Suppressor macrophage (primary cell): ENCODE measurements at places on chromosomes 4 and X.

- no peak for DNase-seq
These were observed 24.9 kb upstream of the AADAT start for GRCh38 chr4:170114636-170115035.

DNA sequence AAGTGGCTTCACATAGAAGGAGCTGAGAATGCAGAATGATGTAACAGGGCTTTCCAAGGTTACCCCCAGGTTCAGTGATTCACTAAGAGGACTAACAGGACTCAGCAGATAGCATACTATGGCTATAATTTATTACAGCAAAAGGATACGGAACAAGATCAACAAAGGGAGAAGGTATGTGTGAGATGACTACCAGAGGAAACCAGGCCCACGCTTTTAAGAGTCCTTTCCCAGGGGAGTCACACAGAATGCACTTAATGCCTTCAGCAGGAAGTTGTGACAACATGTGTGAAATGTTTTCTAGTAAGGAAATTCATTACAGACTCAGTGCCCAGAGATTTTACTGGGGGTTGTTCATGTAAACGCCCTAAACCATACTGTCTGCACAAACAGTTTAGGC, 373.6 kb upstream of the MAGEB2 start:
- no peak for DNase-seq

GRCh38 chrX:16977771-16978170, 31.3 kb downstream of the REPS2 start:
- DNase-seq, result no peak

GRCh38 chr4:124334119-124334518, 378.4 kb downstream of the ANKRD50 start:
- peak; percentile 52 for DNase-seq

GRCh38 chr4:48546336-48546735, 56.3 kb downstream of the ZAR1 start:
- peak; percentile 29 for DNase-seq

DNA sequence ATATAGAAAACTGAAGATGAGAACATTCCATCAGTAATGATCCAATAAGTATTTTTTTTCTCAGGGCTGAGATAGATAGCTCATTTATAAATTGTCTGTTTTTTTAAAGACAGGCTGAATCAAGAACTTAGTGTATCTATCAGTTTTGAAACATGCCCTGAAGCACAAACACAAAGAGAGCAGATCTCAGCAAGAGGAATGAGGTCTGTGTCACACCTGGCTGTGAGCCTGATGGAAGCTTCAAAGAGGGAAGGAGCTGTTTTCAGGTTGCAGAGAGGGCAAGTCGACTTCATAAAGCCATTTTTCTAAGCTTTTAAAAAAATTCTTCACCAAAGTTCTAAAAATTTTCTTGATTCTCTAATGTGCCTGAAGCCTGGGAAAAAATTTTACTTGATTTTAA, 434.9 kb downstream of the PDGFC start:
- DNase-seq, result no peak

DNA sequence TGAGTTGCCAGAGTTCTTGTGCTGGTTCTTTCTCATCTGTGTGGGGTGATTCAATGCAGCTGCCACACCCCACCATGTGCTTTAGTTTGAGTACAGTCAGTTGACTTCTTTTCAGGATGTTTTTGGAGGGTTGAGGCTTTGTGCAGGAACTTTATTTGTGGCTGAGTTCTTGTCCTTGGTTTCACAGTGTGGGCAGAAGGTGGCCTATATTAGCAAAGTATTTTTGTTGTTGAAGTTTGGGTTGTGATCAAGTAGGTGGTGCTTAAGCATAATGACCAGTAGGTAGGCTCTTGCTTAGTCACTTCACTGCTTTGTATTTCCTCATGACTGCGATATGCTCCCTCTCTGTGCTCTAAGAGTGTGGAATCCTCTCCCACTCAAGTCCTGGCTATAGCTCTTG, 80.3 kb downstream of the ARHGAP24 start:
- peak; percentile 40 for DNase-seq

DNA sequence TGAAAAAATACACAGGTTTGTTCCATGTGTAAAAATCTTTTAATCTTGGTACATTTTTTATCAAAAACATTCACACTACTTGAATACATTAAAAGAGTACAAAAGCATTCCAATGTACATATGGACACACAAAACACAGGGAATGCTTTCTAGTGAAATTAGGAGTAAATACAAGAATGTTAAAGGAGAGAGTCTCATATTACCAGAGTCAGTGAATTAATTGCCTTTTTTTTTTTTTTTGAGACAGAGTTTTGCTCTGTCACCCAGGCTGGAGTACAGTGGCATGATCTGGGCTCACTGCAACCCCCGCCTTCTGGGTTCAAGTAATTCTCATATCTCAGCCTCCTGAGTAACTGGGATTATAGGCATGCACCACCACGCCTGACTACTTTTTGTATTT, 17.0 kb downstream of the XIAP start:
- no peak for DNase-seq

- DNase-seq, result no peak
These were observed 37.9 kb downstream of the RUFY3 start for GRCh38 chr4:70759627-70760026.

- DNase-seq, result no peak
These were observed 930.2 kb downstream of the C4orf33 start for GRCh38 chr4:130026185-130026584.
